ENCODE measurements at places on chromosomes 11 and 22. TPM values are rescaled to one million over a fixed set of nuclear protein-coding genes. Genes with fewer than 3 reads are reported as not detected.

DNA sequence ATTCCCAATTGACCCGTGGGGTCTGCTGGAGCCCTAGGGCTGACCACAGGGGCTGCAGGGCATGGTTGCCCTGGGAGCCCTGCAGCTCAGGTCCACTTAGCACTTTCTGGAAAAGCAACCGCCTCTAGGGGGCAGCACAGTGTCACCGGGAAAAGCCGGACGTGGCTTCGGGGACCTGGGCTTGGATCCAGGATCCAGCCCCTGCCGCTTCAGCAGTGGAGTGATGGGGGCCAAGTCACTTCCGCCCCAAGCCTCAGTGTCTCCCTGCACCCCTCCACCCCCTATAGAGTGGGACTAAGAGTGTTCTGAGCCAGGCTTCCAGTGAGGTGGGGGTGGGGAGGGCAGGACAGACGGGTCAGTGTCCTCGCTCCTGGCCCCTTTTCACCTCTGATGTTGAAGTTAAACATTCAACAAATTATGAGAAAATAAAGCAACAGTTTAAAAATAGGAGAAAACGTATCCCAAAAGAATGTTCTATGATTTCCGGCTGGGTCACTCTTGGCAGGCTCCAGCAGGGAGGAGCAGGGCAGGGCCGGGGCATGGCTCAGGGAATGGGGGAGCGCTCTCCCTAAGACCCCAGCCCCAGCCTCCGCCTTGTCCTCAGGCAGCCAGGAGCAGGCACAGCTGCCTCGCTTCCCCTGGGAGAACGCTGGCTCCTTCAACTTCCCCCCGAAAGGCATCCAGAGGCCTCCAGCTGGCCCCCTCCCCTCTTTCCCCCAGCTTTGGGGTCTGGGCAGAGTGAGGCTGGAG, 96.5 kb upstream of the FGF3 start:
- peak; percentile 97 for DNase-seq

OR4D11 gene
- total RNA-seq, result not detected

- no peak for DNase-seq
Measured at GRCh38 chr22:36010882-36011281, 17.7 kb downstream of the RBFOX2 start.

ACCS gene
- 14.8 TPM for total RNA-seq

EIF3M gene
- total RNA-seq, result 237 TPM

PRODH gene
- 60.5 TPM for total RNA-seq

- DNase-seq, result no peak
Measured at GRCh38 chr11:60378354-60378753, at the start of gene MS4A7. Gene MS4A7, plus strand, starts transcription at chr11:60378532. Its CDS starts 4,610 bp downstream, at chr11:60383142.

ELFN2 gene
- total RNA-seq, result 0.46 TPM

PHF21B gene
- total RNA-seq, result 49.2 TPM

INPP5J gene
- 4.3 TPM for total RNA-seq

GRCh38 chr22:20514658-20515406, 7.4 kb downstream of the MED15 start:
- DNase-seq, result no peak

GRCh38 chr11:44116234-44116830, 20.9 kb downstream of the EXT2 start:
- DNase-seq, result no peak

DNA sequence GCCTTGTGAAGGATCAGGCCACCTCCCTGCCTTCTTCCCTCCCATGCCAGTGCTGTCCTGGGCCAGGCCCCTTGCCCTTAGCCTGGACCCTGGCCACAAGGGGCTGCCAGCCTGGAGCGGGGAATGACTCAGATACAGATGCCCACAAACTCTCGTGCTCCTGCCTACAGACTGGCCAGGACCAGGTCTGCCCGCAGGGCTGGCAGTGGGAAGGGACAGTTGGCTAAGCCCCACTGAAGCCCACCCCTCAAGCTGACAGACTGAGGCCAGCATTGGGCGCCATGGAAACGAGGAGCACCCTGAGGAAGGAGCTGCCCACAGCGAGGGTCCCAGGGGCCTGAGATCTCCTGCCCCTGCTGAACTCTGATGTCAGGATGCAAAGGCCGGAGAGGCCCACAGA, 14.1 kb downstream of the SCUBE1 start:
- DNase-seq, result no peak

C22orf23 gene
- total RNA-seq, result 0.29 TPM

SYT9 gene
- 1.1 TPM for total RNA-seq

DNA sequence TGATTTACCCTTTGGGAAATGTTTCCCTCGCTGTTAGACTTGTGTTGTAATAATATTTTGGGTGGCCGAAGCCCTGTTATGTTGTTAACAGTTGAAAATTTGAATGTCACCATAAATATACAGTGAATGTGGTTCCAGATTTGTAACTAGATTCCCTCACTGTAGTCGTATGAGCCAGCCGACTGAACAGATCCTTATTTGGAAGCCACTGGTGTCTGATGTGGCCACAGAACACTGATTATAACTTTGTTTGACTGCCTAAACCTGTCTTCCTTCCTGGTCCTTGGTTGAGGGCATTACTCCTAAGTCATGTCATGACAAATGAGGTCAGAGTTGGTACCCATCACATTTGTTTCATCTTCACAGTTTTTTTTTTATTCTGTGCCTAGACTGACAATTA, 45.4 kb downstream of the YAP1 start:
- DNase-seq, result no peak

DNA sequence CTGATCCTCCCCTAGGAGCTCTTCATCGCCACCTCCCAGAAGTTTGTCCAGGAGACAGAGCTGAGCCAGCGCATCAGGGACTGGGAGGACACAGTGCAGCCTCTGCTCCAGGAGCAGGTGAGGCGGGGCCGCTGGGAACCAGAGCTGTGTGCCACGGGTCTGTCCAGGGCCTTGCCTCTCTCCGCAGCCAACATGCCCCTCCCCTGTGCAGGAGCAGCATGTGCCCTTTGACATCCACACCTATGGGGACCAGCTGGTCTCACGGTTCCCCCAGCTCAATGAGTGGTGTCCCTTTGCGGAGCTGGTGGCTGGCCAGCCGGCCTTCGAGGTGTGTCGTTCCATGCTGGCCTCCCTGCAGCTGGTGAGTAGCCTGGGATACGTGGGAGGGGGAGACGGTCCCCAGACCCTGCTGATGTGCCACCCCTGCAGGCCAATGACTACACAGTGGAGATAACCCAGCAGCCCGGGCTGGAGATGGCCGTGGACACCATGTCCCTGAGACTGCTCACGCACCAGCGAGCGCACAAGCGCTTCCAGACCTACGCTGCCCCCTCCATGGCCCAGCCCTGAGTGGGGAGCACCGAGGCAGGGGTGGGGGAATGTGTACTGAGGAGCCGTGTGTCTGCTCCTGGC, 2.5 kb downstream of the SCO2 start:
- no peak for DNase-seq

DNA sequence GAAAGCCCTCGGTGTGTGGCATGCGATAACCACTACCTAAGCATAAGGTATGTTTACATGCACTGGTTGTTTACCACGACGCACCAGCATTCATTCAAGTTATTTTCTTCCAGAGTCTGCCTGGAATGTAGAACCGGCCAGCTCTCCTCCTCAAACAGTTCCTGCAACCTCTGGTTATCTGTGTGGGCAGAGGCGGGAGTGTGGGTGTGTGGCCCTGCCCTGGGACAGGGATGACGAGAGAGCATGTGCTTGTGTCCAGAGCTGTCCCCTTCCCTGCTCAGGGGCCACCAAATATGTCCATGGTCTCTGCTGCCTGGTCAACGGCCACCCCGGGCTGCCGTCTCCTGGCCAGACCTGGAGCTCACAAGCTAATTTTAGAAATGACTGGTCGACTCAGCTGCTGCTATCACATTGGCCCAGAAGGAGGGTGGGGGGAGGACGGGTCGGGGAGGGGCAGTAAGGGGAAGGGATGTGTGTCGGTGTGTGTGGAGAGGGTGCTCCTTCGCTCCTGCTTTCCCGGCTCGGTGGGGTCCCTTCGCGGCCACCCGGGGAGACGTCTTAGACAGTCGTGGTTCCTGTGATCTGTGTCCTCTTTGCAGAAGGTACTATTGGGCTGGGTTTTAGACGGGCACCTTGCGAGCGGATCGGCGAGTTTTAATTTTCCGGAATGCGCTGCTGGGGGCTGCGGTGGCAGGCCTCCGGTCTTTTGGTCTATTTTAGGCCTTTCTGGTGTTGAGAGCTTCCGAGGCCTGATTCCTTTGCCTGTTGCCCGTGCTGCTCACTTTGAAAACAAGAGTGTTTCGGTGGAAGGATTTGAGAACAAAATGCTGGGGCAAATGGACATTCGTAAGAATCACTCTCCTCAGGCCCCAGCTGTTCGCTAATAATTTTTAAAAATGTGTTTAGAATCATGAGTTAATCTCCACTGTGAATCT, at the start of gene MYO18B:
TSS of gene MYO18B (plus strand) at position 497 of the 935 bp plus-strand sequence. CDS start 18,905 bp downstream, outside the sequence.
- no peak for DNase-seq

DNA sequence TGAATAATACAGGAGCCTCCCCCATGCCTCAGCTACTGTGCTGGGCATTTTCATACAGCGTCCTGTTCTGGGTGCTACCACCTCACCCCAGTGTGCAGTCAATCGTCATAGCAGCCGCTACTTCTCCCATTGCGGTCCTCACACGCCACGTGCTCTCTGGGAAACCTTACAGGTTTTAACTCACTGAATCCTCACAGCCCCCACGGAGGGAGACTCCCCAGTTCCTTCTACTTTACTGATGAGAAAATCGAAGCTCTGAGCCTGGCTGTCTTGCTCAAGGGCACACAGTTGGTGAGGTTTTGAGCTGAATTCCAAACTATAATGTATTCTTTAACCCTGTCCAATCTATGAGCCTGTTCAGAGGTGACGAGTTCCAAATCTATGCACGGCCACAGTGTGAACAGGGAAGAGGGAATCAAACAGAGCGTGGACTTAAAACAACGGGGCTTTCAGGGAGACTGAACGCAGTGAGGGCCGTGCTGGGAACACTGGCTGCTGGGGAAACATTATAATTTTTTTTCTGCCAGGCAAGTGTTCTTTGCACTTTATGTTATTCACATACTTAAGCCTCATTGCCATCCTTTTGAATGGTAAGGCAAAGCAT, 421.5 kb downstream of the BRD1 start:
- no peak for DNase-seq

GUCY1A2 gene
- 5.3 TPM for total RNA-seq

PLAAT3 gene
- total RNA-seq, result 41.0 TPM

CASP12 gene
- total RNA-seq, result not detected

Measured in endodermal cell (in vitro differentiated cells).